PC-3 (cell line): ENCODE measurements at places on chromosomes 5 and 9. TPM values are rescaled to one million over a fixed set of nuclear protein-coding genes. Genes with fewer than 3 reads are reported as not detected.

The NRARP gene
- 35.5 and 36.8 TPM in 2 replicates for total RNA-seq

The ANKH gene
- 10.9 and 11.6 TPM in 2 replicates for total RNA-seq

- no peak overlapping the region for H3K4me3 ChIP-seq
- H3K27ac ChIP-seq, result no peak overlapping the region
- DNase-seq, result no peak
- no peaks in the 10 kb centered on the region for H3K4me1 ChIP-seq
- no peaks in the 10 kb centered on the region for H3K36me3 ChIP-seq
- no peaks in the 10 kb centered on the region for H3K27me3 ChIP-seq
Observed at GRCh38 chr5:147412561-147412960, 97.3 kb downstream of the DPYSL3 start.

DNA sequence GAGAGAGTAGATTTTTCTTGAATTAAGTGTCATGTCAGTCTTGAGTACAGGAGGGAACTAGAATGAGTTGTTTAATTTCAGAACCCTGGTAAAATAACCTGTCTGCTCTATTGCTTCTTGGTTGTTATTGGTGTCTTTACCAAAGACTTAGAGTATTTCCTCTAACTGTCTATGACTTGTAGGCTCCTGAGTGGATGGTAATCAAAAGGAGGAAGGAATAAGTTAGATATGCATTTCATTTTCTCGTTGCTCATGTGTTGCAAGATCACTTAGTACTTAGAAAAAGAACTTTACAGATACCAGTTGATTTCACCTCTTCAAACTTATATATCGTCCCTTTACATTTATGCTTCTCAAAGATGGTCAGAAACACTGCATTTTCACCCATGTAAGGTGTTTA is 31.1 kb downstream of the UHRF2 start:
- H3K27ac ChIP-seq, result no peak overlapping the region
- DNase-seq, result no peak
- H3K36me3 ChIP-seq, result peaks cover 4% of the 10 kb centered on the region; the same call in 1 of the 2 replicates

DNA sequence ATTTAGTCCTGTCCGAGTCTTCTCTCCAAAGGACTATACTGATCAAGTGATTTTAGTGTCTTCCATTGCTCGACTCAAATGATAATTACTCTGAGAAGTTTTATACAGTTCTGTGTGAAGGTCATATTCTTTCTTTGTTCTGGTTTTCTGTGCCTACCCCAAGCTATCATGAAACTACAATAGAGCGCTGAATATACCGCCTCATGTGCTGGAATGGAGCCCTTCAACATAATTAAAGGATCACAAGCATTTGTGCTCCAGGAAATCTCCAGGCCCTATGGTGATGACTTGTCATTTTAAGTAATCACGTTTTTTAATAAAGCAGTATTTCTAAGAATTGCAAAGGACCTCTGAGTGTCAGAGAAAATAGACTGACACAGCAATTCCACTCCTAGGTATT is 10.9 kb upstream of the SLC31A2 start:
- H3K4me1 ChIP-seq, result no peaks in the 10 kb centered on the region
- H3K36me3 ChIP-seq, result no peaks in the 10 kb centered on the region
- peaks cover 7% of the 10 kb centered on the region; the same call in 1 of the 2 replicates for H3K27me3 ChIP-seq
- H3K27ac ChIP-seq, result no peak overlapping the region

- DNase-seq, result peak; percentile 97
- peaks cover 28% of the 10 kb centered on the region for H3K4me1 ChIP-seq
- H3K36me3 ChIP-seq, result no peaks in the 10 kb centered on the region
- H3K27me3 ChIP-seq, result no peaks in the 10 kb centered on the region
- no peak overlapping the region for H3K4me3 ChIP-seq
Observed at GRCh38 chr5:148469501-148469935, 85.8 kb downstream of the FBXO38 start.

- H3K27ac ChIP-seq, result no peak overlapping the region
- no peaks in the 10 kb centered on the region for H3K36me3 ChIP-seq
Observed at GRCh38 chr9:124688238-124688904, 82.7 kb downstream of the NR6A1 start.
